ENCODE measurements at places on chromosomes 7 and 10.

DNA sequence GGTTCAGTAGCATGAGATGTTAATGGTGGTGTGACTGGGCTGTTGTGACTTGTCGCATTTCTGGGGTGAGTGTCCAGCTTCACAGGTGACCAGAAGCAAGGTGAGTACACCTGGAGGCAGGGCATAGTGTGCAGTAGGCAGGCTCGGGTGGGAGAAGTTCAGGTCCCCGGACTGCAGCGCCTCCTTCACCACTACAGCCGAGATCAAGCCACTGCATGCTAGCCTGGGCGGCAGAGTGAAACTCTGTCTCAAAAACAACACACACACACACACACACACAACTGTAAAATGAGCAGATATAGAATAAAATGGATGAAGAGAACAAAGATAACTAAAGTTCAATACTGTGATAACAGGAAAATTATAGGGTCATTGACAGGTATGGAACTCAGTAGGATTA lies 11.1 kb upstream of the PARD3 start:
- no peak for DNase-seq

GRCh38 chr10:122476333-122476695 lies 15.0 kb downstream of the HTRA1 start:
- no peak for DNase-seq

GRCh38 chr10:110919971-110920881 lies 822 bp downstream of the SHOC2 start:
- DNase-seq = peak; percentile 26

DNA sequence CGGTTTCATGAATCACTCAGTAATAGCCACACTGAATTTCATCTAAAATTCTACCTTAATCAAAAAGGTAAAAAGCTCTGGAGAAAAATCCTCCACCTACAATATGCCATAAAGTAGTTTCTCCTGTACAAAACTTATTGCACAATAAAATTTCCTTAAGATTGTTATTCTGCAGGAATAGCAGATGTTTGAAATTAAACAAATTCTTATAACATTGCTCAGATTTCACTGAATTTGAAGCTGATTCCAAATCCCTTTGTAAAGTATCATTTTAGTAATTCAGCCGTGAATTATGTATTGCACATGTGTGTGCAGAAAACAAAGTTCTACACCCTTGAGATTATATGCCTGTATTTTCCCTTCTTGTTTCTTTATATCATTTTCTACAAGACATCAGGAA lies 123.8 kb downstream of the AMPH start:
- DNase-seq = no peak

- peak; percentile 58 for DNase-seq
These were observed 29.1 kb upstream of the CALD1 start for GRCh38 chr7:134750083-134751062.

Data from Calu3 (cell line).